ENCODE measurements at places on chromosomes 13 and 19.

DNA sequence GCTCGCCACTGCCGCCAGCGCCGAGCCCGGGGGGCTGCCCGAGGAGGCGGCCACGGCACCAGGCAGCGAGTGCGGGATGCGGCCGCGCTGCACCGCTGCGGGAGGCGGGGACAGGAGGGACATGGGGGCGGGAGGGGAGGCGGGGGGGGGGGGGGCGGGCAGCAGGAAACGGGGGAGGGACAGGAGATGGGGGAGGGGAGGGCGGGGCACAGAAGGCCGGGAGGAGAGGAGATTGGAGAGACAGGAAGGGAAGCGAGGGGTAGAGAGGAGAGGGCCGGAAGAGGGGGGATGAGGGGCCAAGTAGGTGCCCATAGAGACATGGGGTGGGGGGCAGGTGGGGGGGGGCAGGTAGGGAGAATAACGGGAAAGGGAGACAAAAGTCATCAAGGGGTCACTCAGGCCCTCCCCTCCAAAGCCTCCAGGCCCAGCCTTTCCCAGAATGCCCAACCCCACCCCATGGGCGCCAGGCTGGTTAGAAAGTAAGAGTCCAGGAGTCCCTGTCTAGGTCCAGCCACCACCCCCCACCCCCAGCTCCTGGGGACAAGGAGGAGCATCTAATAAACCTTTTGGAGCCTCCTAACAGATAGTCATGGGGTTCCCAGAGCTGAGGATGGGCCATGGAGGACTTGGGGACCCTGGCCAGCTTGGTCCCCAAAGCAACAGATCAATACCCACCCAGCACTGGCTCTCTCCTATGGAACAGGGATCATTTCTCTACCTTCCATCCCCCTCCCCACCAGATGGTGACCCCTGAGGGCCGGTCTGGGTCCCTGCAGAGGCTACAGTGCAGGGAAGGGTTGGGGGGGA lies 9.5 kb downstream of the NR2F6 start:
- DNase-seq = no peak

DNA sequence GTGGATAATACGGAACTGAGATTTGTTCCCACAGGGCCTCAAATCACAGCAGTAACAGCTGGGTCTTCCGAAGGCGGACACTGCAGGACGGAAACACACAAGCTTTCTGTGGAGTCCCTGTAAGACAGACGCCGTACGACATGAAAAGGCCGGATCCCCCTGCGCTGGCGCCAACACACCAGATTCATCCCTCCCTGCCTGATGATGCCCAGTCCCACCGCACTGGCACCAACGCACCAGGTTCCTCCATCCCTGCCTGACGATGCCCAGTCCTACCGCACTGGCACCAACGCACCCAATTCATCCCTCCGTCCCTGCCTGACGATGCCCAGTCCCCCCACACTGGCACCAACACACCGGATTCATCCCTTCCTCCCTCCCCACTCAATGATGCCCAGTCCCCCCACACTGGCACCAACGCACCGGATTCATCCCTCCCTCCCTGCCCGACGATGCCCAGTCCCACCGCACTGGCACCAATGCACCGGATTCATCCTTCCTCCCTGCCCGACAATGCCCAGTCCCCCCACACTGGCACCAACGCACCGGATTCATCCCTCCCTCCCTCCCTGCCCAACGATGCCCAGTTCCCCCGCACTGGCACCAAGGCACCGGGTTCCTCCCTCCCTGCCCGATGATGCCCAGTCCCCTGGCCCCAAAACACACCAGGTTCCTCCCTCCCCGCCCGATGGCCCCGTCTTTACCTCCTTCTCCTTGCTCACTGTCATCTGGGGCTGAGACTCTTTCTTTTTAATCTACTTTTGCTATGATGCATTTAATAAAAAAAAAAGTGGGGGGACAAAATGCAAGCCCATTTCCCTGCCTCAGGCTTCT lies 55.1 kb downstream of the RASA3 start:
- no peak for DNase-seq

DNA sequence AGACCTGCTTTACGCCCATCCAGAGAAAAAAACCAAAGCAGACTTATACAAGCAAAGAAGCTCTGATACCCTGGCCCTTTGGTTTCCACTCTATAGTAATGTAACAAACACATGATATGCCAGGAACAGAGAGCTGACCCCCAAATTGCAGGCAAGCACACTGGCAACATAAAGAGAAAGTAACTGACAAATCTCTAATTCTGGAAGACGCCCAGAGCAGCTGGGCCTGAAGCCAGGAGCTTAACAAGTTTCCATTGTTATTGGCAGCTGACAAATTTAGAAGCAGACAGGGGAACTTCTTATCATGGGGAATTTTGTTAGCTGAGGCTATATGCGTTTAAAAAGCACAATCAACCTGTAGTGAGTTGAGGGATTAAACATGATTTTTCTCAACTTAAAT lies 158.0 kb downstream of the DLEU7 start:
- no peak for DNase-seq

DNA sequence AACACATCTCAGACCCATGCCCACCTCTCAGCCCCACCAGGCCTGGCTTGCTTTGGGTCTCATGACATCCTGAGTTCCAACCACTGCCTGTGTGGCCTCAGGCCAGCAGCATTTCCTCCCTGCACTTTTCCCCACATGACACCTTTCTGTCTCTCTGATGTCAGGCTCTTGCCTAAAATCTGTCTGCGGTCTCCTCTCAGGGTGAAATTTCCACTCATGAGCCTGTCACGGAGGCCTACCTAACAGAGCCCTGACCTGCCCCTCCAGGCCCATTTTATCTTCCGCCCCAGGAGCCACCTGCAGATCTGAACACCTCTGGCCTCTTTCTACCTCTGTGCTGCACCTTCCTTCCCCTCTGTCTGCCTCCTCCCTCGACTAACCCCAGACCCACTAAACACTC lies 93.5 kb downstream of the ZDHHC20 start:
- no peak for DNase-seq

DNA sequence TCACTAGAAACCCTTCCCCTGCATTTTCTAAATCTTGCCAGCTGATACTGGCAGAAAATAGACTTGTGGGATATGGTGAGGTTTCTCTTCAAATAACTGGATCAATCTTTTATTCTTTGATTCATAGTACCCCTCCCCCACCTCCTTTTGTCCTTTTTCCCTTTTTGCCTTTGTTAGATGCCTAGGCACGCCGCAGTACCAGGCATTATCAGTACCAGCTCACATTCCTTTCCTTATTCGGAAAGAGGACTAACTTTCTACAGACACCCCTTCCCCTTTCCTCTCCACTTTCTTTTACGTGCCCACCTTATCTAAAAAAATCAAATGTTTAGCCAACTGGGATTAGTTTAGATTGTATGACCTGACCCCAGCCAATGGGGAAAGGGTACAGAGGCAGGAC lies 226.4 kb downstream of the MTUS2 start:
- no peak for DNase-seq

GRCh38 chr13:74794582-74794981 lies 660.4 kb upstream of the KLF12 start:
- no peak for DNase-seq

GRCh38 chr19:32164384-32164992 lies 180.9 kb upstream of the ZNF507 start:
- DNase-seq = no peak

DNA sequence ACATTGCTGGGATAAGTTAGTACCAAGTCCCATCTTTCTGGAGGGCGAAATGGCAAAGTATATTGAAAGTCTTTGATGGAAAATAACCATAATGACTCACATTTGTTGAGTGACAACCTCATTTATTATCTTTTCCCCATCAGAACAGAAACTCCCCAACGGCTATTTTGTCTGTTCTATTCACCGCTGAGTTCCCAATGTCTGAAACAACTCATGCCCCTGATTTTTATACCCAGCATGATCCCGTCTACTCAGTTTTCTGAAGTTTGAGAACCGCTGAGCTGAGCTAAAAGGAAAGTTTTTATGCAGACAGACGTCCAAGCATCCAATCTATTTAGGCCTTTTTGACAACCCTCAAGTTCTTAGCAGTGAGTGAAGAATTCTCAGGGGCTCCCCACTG lies 7.8 kb upstream of the TINCR start:
- DNase-seq = no peak

GRCh38 chr19:18475762-18476331 lies 37.9 kb upstream of the ISYNA1 start:
- DNase-seq = no peak

- no peak for DNase-seq
Observed at GRCh38 chr13:42812316-42812715, 30.9 kb downstream of the FAM216B start.

DNA sequence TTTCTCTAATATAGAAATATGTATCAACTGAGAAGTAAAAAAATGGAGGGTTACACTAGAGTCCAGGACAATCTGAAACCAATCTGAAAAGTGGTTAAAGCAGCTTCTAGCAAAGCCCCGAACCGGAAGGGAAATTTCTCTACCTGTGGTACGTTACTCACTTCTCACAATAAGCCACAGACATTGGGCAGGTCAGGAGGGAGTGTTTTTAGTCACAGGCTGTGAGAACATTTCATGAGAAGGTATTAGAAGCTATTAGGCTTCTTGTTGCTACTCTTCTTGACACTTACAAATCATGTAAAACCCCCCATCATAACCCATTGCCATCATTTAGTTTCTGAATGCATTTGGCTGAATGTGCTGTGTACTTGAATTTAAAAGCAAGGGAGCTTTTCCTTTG lies 120.9 kb downstream of the NUFIP1 start:
- DNase-seq = no peak
